ENCODE measurements at places on chromosomes 5 and 9.

DNA sequence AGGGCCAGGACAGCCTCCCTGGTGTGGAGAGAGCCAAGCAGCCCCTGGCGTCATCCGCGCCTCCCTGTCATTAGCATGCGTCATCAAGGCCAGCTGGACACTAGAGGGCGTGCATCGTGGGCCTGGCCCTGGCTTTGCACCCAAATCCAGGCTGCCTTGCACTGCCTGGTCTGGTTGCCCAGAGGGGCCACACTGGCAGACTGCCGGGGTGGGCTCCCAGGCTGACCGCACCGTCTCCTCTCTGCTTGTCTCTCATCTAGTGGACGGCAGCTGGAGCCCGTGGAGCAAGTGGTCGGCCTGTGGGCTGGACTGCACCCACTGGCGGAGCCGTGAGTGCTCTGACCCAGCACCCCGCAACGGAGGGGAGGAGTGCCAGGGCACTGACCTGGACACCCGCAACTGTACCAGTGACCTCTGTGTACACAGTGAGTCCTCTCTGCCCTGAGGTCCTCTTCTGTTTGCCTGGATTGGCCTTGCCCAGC, 29.0 kb downstream of the HK3 start:
- no peak for DNase-seq

GRCh38 chr9:132150256-132150655, 11.6 kb upstream of the NTNG2 start:
- no peak for DNase-seq

- DNase-seq: peak; percentile 27
These were observed 29.0 kb upstream of the CDKN2B start for GRCh38 chr9:22037954-22038690.

- no peak for DNase-seq
These were observed 603.0 kb downstream of the NR2F1-AS1 start for GRCh38 chr5:92977846-92978540.

DNA sequence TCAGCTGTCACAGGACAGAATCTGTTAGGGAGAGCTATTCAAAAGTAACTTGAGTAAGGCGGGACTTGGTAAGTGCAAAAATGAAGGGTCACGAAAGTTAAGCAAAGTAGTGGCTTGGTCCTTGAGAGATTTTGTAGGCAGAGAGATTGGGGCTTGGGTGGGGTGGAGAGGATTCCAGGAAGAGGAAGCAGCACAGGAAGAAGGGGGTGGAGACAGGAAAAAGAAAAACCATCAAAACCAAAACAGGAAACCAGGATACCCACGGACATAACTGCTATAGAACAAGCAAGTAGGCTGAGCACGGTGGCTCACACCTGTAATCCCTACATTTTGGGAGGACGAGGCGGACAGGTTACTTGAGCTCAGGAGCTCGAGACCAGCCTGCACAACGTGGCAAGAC, 3.7 kb downstream of the ROPN1L start:
- DNase-seq: no peak

DNA sequence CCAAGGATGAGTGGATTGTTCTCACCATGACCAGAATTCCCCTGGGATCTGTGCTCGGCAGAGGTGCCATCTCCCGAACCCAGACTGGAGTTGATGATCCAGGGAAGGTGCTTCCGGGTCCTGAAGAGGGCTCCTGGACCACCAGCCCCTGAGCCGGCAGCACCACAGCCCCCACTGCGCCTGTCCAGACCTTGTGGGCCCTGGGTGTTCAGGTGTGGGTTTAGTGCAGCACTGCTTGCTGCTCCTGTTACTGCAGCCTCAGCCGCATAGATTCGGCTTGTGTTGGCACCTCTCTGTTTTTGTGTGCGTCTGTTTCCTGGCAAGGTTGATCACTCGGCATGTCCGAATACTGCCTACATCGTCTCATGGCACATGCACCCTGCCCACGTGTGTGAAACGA, 16.3 kb upstream of the NPM1 start:
- no peak for DNase-seq

DNA sequence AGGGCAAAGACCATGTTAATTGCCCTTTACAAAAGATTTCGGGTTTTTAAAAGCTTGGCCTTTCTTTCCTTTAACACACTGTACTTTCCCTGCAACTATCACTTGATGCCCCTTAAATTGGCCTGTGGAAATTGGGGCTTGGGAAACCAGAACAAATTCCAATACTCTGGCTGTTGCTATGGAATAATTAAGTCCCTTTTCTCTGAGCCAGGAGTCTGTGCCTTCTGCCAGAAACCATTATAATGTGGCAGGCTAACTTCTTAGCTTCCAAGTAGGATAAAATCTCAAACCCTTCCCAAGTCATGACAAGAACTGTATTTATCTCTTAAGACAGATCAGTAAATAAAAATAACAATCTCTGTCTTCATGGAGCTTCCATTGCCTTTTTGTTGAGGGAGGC, 1.1 kb upstream of the SPINK1 start:
- no peak for DNase-seq

- no peak for DNase-seq
These were observed 72.5 kb downstream of the PHF2 start for GRCh38 chr9:93648836-93649235.

DNA sequence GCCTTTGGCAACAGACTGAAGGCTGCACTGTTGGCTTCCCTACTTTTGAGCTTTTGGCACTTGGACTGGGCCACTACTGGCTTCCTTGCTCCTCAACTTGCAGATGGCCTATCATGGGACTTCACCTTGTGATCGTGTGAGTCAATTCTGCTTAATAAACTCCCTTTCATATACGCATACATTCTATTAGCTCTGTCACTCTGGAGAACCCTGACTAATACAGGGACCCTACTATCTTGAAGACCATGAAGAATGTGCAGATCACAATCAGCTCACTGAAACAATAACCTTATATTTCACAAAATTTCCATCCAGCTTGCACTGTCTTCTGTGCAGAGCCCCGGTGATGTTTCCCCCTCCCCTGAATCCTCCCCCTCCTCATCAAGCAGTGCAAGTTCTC, 39.8 kb downstream of the TMEM215 start:
- no peak for DNase-seq

DNA sequence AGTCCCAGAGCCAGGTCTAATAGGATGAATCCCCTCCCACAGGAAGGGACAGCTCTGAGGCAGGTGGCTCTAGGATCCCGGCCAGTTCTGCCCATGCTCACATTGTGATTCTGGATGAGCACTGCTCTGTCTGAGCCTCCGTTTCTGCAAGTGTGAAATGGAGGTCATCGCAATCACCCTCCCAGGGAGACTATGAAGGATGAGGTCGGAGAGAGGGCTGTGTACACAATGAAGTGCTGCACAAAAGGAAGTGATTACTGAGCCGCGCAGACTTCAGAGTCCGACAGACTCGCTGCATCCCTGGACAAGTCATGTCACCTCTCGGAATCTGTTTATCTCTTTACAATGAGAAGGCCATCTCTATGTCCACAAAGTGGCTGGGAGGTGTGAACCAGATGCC, 21.7 kb downstream of the LHX6 start:
- DNase-seq: no peak

DNA sequence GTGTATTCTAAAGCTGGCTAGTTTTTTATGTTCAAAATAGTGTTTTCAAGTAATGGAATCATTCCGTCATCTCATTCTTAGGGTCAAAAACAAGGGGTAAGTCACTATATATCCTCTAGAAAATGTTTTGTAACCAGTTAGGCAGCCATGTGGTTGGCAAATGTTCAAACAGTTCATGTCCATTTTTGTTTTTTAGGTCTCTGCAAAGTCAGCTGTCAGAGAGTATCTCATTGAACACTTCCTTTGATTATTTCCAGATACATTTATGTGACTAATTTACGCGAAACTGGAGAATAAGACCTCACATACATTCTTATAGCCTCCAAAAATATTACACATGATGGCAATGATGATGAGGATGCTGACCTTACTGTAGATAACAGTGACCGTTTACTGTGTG, 50.4 kb downstream of the TRIO start:
- no peak for DNase-seq

- peak; percentile 7 for DNase-seq
These were observed 85.7 kb upstream of the MELK start for GRCh38 chr9:36486933-36487481.

GRCh38 chr9:36866840-36867239, 167.2 kb downstream of the PAX5 start:
- peak; percentile 17 for DNase-seq

DNA sequence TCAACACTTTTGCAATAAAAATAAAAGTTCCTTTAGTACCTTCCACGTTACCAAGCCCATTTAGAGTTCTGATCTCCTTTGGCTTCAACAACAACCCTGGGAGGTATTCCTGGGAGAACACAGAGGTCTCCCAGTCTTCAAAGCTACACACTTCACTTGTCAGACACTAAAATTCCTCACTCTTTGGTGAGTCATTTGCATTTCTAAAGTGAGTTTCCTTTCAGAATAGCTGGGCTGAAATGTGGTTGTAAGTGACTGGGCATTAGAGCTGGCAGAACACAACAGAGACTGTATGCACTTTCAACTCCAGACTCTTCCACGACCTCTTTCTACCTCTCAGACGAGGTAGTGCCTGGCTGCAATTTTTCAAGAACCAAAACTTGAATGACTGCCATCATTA, 11.5 kb upstream of the F2RL1 start:
- DNase-seq: no peak

GRCh38 chr9:80945436-80945835, 743.9 kb downstream of the TLE1 start:
- DNase-seq: no peak

DNA sequence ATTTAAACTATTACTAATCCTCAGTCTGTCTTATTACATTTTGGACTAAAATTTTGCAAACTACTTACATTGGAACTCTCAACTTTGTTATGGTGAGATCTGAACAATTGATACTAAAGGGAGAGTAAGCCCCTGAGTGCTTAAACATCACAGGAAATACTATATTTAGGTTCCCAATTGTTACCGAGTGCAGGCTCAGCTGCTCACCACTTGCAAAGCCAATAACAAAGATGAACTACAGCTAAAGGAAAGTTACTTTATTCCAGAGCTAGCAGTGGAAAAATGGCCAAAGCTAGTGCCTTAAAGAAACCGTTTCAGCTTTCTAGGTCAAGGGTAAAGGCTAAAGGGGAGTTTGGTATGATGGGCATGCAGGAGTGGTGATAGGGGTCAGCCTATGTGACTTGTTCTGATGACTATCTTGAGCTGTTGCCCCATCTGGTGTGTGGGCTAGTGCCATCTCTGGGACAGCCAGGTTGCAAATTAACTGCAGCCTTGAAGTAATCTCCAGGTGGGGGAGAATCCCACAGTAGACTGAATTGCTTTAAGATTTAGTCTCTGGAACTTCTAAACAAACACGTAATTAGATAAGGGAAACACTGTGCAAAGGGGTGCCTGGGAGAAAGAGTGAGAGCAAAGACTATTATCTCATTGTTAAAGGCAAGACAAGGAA, 7.8 kb upstream of the NDUFB6 start:
- DNase-seq: no peak

- DNase-seq: no peak
These were observed 40.6 kb downstream of the TENT4A start for GRCh38 chr5:6753851-6754250.

DNA sequence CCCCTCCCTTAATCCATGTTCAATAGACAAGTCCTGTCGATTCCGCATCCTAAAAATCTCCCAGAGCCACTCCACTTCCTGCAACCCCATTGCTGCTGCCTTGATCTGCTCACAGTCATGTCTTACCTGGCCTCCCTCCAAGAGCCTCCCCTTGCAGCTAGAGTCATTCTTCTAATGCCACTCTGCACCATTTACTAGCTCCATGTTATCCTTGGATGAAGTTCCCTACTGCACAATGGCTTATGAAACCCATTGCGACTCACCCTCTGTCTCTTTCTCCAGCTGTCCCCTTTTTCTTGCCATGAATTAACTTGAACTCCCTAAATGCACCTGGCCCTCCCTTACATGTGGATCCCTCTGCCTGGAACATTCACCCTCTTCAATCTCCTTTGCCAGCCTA, 39.5 kb downstream of the MEGF10 start:
- DNase-seq: no peak

- no peak for DNase-seq
These were observed 114.2 kb upstream of the ITGA1 start for GRCh38 chr5:52673495-52673894.

DNA sequence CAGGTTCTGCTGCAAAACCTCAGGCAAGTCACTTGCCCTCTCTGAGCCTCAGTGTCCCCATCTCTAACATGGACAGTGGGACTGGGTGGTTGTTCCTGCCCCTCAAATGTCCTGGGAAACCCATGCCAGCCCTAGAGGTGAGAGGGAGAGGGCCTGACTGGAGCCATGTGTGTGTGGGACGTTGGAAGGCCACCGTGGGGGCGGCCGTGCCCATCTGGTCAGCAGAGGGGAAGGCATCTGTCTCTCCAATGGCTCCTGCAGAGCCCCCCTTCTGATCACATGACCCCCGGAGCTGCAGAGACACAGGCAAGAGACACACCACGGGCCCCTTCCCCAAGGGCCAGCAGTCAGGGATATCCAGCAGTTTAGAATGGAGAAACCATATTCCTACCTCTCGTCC, 1.7 kb downstream of the DNM1 start:
- no peak for DNase-seq

DNA sequence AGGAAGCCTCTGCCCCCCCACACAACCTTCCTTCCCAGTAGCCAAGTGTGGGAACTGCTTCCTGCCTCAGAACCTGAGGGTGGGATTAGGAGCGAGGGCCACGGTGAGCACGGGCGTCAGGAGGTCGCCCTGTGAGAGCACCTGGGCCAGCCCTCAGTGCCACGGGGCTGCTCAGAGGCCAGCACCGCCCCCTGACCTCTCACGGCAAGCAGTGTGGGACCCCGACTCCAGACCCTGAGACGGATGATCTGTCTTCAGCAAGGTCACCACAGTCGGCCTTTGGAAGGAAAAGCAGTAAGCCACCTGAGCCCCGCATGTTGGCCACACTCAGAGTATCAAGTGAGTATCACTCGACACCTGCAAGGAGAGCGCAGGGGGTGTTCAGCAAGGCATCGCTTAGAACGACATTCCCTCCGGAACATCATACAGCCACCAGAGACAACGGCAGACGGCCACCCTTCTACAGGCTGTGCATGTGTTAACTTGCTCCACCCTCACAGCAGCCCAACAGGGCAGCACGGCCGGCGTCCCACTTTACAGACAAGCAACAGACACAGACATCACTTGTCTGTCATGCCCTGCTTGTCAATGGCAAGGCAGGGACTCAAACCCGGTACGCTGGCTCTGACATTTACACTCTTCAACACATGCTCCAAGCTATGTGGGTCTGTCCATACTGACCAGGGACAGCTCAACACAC, 50.2 kb downstream of the IPPK start:
- DNase-seq: no peak

DNA sequence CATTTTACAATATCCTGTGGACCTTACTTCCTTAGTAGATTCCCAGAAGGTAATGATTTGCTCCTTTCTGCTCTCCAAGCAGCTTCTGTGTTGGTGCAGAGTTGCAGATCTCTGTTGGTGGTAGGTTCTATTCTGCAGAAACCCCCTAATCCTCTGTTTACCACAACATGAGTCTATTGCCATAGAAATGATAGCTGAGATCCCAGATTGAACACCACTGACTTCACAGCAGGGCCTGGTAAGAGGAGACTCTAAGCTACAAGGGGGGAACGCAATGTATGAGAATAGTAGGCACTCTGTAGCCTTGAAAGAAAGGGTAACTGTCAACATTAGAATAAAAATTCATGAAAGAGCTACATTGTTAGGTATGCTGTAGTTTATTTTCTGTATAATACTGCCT, 59.5 kb downstream of the MUSK start:
- DNase-seq: no peak

Data from NCI-H2081 (cell line).